Mammary microvascular endothelial cell (primary cell): ENCODE measurements at places on chromosomes 4 and X. TPM values are rescaled to one million over a fixed set of nuclear protein-coding genes. Genes with fewer than 3 reads are reported as not detected.

The HSFX4 gene
- not detected in 2 replicates for total RNA-seq

The ABLIM2 gene
- 2.8 and 3.4 TPM in 2 replicates for total RNA-seq

The TMSB15C gene
- 0.40 and 1.3 TPM in 2 replicates for total RNA-seq

The VCX2 gene
- not detected in 2 replicates for total RNA-seq

The ZMYM3 gene
- 15.3 and 15.6 TPM in 2 replicates for total RNA-seq

The CNGA1 gene
- not detected in 2 replicates for total RNA-seq

The PAGE4 gene
- not detected in 2 replicates for total RNA-seq
